A172 (cell line): ENCODE measurements at places on chromosomes 7 and 10. TPM values are rescaled to one million over a fixed set of nuclear protein-coding genes. Genes with fewer than 3 reads are reported as not detected.

Gene CHRM2
- not detected in 2 replicates for total RNA-seq

Gene TBATA
- not detected in 2 replicates for total RNA-seq

Gene PDSS1
- 19.2 and 27.5 TPM in 2 replicates for total RNA-seq

DNA sequence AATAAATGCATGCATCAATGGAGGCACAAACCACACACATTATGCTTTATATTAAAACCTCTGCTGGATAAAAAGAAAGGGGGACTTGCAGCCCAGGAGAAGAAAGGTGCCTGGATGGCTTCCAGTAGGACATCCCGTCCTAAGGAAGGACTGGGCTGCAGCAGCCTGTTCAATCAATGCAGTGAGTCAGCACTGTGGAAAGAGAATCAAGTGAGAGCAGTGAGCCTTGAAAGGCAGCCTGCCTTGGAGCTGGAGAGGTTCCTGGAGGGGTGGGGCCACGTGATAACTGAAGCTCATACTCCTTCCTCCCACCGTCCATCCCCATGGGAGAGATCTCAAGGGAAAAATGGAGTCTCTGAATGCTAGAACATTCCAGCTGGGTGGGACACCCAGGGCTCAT lies 501.2 kb downstream of the ADRA2A start:
- DNase-seq = no peak

GRCh38 chr10:12703126-12703525 lies 298.4 kb downstream of the CCDC3 start:
- no peak for DNase-seq
